Activated naive CD8-positive, alpha-beta T cell treated with anti-CD3 and anti-CD28 coated beads for 36 hours (primary cell): ENCODE measurements at places on chromosomes 1 and 21.

GRCh38 chr1:59151387-59151761, 145.5 kb upstream of the FGGY start:
- DNase-seq: no peak

GRCh38 chr1:1067284-1067859, 6.7 kb downstream of the RNF223 start:
- no peak for DNase-seq

- DNase-seq: no peak
Observed at GRCh38 chr1:37998089-37998808, 7.1 kb downstream of the FHL3 start.

DNA sequence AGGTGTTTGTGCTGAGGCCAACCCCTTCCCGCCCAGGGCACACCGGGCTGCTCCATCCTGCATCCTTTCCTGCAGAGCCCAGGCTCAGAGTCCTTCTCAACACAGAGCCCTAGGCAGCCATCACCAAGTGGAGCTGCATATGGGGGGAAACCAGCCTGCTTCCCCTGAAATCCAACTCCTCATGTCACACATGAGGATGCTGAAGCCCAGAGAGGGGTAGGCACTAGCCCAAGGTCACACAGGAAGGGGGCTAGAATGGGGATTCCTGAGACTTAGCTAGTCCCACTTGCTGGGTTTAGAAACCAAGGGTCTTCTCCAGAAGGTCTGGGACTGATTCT, 5.5 kb upstream of the TNFRSF1B start:
- DNase-seq: no peak

GRCh38 chr1:233114159-233114558, 163.7 kb downstream of the NTPCR start:
- DNase-seq: no peak

DNA sequence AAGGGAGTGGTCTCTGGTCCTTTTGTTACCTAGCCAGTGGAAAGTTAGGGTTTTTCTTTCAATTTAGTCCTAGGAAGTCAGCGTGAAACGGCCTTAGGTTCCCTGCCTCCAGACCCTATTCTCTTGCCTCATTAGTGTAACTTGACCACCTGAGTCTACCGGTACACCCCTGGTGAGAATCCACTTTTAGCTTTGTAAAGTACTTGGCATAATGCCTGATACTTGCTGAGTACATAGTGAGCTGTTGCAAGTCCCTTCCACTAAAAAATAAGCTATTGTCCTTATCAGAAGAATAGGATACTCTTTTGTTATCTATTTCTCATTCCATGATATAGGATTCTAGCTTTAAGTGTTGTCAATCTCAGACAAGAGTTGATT, 228.8 kb downstream of the ST6GALNAC3 start:
- no peak for DNase-seq

DNA sequence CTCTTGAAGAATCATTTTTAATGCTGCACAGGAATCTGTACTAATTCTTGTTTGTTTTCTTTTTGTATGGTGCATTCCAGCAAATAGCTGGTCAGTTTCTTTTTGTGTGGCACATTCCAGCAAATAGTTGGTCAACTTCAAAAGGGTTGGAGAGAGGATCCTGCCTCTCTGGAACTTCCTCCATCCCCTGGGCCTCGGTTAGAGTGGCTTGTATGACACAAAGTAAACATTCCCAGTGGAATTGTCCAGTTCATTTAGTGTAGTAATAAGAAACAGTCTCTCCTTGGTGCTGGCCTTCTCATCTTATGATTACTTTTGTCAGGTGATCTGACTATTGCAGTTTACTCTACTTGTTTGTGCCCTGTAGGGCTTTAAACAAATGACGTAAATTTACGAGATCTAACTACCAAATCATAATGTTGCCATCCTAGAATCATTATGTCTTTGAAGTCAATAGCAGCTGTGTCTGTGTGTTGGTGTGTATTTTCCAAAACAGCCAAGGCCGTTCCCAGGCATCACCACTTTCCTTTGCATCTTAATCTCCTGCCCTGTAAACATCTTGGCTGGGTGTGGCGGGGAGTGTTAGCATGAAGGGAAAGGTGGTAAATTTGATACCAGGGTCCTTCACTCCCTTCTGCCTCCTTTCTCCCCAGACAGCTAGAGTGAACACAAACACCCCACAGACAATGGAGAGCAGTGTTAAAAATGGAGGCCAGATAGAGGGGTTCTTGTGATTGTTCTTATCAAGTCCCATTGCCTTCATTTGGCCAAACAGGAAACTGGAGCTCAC, 77.9 kb downstream of the CDC7 start:
- DNase-seq: no peak

GRCh38 chr1:230826166-230826875, 42.0 kb downstream of the C1orf198 start:
- DNase-seq: no peak
